ENCODE measurements at places on chromosomes 5 and 9.
A peak's percentile ranks its signal among the peaks of the same experiment; 100 is the strongest.

GRCh38 chr9:6676254-6676921, 30.9 kb upstream of the GLDC start:
- no peak for DNase-seq

DNA sequence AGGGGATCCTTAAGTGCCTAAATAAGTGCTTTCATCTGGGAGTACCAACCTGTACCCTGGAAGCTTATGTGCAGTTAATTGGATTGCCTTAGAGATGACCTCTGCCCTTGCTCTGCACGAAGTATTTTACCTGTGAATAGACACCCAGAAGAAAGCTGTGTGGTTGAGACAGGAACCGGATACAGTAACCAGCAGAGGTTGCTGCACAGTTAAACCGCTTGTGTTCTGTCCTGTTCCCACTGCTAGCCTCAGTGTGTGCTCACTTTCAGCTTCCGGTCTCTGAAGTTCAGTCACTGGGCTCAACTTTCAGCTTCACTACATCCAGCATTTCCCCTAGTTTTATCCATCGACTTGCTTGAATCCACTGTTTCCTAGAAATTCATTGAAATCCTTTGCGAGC, 185.3 kb downstream of the FAM170A start:
- DNase-seq, result no peak

GRCh38 chr5:109739741-109740728, 50.3 kb downstream of the MAN2A1 start:
- DNase-seq, result no peak

DNA sequence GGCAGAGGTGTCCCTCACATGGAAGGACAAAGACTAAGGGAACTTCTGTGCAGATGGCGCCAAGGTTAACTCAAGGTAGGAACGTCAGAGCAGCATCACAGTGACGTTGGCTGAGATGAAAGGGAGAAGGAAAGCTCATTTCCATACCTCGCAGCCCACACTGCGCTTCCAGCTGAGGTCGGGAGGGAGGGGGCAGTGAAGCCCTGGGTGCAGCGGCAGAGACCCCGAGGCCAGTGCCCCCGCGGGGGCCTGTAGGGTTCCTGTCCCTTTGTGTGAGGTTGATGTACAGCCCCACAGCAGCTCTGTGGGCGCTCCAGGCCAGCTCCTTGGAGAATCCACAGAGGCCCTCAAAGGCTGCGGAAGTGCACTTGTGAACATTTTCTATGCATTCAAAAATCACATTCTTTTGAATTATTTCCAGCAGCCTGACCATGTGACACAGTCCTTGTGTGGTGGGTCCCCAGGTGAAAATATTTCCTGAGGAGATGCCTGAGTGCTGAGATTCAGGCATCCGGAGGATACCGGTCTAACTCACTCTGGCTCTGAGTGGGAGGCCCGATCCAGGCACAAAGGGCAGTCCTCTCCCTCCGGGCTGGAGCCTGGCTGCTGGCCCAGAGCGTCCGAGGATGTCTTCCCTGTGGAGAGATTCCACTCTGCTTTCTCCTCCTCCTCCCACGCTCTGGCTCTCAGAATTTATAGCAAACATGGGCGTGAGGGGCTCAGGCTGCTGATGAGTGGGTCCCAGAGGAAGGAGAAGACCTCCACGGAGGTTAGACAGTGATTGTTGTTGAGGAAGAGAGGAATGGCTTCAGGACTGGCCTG, 150.7 kb downstream of the ICE1 start:
- no peak for DNase-seq

DNA sequence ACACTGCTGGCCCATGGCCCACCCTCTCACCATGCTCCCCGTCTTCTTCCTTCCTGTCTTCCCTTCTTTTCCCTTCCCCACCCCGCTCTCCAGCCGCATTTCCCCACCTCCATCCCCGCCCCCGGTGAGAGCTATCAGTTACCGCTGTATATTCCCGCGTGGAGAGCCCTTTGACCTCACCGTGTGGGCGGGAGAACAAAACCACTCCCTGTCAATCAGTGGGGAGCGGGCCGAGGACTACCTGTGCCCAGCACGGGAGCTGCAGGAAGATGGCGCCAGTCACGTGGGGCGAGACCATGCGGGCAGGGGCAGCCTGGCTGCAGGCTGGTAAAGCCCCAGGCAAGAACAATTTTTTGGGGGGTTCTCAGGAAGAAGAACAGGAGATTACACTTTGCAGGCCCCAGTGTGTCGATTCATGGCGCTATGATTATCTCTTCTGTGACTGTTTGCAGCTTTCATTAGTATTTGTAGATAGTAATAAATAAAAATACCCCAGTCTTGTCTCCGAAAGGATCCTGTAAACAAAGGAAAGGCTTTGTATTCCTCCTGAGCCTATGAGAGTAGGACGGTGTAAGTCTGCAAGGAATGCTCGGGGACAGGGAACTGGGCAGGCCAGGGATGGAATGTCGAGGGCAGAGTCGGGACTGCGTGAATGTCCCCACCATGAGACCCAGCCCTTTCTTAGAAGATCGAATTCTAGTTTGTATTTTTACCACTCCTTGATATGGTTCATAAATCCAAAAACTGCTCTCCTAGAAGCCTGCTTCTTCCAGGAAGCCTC, 14.8 kb upstream of the DMRT1 start:
- DNase-seq, result no peak

DNA sequence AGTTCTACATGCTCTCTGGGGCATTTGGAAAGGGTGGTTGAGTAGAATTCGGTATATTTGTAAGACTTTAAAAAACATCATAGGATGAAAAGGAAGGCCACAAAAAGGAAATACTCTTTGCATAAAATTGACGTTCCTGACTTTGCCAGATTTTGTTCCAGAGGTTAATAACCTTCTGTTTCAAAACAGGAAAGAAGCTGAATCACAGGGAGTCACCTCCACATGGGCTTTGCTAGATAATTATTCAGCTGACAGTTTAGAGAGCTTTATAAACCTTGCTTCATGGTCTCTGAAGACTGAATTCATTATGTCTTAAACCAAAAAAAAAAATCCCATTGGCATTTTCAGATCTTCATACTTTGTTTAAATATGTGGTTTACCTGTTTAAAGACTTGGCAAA, 203.7 kb downstream of the SEMA6A start:
- DNase-seq, result peak; percentile 10
